ENCODE measurements at places on chromosomes 7 and 10. TPM values are rescaled to one million over a fixed set of nuclear protein-coding genes. Genes with fewer than 3 reads are reported as not detected.

CTNNA3 gene
- 0.19 TPM for total RNA-seq

- no peaks in the 10 kb centered on the region for H3K36me3 ChIP-seq
- H3K27ac ChIP-seq = no peak overlapping the region
- no peaks in the 10 kb centered on the region for H3K4me1 ChIP-seq
- no peak overlapping the region for H3K4me3 ChIP-seq
- H3K27me3 ChIP-seq = no peaks in the 10 kb centered on the region
- DNase-seq = no peak
Observed at GRCh38 chr10:123772645-123773508, 106.7 kb downstream of the GPR26 start.

DNA sequence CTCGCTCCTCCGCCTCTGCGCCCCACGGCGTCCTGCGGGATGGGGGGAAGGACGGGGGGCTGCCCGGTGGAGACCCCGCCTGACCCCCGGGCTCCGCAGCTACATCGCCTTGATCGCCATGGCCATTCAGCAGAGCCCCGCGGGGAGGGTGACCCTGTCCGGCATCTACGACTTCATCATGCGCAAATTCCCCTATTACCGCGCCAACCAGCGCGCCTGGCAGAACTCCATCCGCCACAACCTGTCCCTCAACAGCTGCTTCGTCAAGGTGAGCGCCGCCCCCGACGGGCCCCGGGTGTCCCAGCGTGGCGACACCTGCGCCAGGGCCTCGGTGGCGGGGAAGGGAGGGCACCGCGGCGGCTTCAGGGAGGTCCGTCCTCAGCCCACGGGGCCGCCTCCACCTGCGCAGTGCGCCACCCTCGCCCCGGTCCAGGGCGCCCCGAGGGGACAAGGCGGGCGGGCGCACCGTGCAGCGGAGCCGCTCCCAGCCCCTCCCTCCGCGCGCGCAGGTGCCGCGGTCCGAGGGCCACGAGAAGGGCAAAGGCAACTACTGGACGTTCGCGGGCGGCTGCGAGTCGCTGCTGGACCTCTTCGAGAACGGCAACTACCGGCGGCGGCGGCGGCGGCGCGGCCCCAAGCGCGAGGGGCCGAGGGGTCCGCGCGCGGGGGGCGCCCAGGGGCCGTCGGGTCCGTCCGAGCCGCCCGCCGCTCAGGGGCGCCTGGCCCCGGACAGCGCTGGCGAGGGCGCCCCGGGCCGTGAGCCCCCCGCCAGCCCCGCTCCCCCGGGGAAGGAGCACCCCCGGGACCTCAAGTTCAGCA is 793 bp downstream of the FOXL3 start:
- H3K27ac ChIP-seq = no peak overlapping the region
- peaks cover 4% of the 10 kb centered on the region for H3K27me3 ChIP-seq
- DNase-seq = no peak
- no peaks in the 10 kb centered on the region for H3K4me1 ChIP-seq
- peak overlapping the region; percentile 18 for H3K4me3 ChIP-seq

DNA sequence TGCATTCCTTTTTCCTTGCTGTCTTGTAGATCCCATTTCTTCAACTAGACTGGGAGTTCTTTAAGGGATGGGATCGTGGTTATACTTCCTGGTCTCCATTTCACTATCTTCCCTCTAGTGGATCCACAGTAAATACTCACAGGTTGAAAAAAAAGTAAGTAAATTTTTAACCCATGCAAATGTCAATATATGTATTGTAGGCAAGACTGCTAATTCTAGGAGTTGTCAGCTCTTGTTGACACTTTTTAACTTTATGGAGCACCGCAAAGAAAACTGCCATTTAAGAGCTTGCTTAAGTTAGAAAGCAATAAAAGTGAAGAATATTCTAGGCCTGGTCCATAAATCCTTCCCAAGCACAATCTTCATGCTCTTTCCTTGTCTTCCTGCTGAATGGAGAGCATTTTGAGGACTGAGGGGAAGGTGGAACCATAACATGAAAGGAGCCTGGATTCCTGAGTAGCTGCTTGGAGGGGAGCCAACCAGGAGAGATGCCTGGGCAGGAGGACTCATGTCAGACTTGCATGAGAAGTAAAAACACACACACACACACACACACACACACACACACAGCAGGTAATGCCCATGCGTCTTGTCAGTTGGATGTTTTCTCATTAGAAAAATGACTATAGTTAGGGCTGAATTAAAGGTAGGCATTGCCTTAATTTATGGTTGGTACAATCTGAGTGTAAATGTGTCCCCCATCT is 32.2 kb downstream of the VWA2 start:
- H3K4me1 ChIP-seq = peaks cover 10% of the 10 kb centered on the region
- H3K4me3 ChIP-seq = no peak overlapping the region
- no peaks in the 10 kb centered on the region for H3K27me3 ChIP-seq
- H3K36me3 ChIP-seq = no peaks in the 10 kb centered on the region
- H3K27ac ChIP-seq = no peak overlapping the region

SLIT1 gene
- total RNA-seq = 1.3 TPM

NUTM2E gene
- total RNA-seq = 0.06 TPM

DNA sequence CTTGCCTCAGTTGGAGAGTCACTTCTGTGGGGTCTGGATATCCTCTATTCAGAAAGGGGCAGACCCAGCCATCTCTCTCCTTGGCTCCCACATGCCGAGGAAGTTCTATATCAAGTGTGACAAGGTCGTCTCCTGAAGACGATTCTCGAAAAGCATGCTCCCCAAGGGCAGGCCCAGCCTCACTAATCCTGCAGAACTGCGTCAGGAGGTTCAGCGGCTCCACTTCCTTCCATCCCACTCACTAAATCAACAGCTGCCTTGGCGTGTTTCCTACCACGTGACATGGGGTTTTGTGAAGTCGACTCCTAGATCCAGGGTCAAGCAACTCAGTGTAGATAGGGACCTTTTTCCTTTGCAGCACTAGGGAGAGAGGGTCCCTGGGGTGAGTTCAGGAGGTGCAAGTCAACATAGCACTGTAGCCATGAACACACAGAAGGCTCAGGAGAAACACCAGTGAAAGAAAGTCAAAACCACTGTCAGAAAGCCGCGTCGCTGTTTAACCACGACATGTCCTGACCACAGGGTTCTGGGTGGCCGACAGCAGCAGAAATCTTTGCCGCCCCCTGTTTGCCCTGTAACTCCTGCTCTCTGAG is 156.4 kb downstream of the PRPF18 start:
- H3K4me3 ChIP-seq = no peak overlapping the region
- no peak for DNase-seq
- no peaks in the 10 kb centered on the region for H3K27me3 ChIP-seq
- H3K27ac ChIP-seq = no peak overlapping the region
- H3K4me1 ChIP-seq = no peaks in the 10 kb centered on the region

DNA sequence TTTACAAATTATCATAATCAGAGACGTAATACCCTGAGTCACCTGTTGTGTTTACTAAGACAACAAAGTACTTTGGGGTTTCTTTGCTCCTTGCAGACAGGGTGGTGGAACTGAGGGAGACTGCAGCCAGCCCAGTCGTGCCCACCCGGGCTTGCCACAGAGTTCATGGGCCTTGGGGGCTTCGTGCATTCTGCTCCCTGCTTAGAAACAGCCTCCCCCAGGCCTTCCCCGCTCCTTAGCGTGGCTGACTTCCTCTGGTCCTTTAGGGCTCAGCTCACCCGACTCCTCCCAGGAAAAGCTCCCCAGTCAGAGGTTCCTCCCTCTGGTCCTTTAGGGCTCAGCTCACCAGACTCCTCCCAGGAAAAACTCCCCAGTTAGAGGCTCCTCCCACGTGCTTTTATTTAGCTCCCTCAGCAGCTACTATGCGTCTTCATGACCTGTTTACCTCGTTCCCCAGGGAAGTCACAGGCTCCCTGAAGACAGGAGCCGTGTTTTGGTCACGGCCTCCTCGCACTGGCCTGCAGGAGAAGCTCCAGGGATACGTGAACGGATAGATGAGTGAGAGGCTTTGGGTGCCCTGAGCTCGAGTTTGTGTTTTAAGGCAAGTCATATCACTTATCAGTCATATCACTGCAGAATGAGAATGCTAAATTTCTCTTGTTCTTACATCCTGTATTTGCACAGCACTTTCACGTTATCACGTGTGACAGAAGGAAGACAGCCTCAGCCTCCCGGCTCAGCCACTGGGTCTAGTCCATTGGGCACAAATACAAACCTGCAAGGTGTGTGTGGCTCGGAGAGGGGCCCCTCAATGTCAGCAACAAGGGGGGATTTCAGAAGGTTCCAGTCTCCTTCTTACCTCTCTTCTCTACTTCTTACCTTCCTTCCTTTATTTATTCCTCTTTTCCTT is 52.7 kb upstream of the VIPR2 start:
- H3K36me3 ChIP-seq = no peaks in the 10 kb centered on the region
- H3K27ac ChIP-seq = no peak overlapping the region
- H3K4me3 ChIP-seq = no peak overlapping the region
- H3K4me1 ChIP-seq = no peaks in the 10 kb centered on the region
- no peaks in the 10 kb centered on the region for H3K27me3 ChIP-seq
- DNase-seq = no peak

DNA sequence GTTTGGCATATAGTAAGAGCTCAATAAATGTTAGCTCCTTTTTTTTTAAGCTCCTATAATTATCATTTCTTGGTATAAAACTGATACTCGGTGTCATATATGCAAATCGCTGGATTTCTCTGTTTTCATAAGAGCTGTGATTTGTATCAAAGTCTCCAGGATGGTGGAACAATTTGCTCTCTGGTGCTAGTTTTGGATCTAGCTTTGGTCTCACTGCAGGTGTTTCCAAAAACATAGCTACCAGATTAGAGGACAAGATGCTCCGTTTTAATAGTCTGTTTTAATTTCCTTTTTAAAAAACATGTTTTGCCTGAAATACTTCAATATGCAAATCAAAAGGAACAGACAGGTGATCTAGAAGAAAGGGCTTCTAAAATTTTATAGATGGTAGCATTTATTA is 25.3 kb downstream of the ADAM22 start:
- H3K4me1 ChIP-seq = no peaks in the 10 kb centered on the region
- no peak overlapping the region for H3K4me3 ChIP-seq
- H3K36me3 ChIP-seq = no peaks in the 10 kb centered on the region
- H3K27ac ChIP-seq = no peak overlapping the region

DNA sequence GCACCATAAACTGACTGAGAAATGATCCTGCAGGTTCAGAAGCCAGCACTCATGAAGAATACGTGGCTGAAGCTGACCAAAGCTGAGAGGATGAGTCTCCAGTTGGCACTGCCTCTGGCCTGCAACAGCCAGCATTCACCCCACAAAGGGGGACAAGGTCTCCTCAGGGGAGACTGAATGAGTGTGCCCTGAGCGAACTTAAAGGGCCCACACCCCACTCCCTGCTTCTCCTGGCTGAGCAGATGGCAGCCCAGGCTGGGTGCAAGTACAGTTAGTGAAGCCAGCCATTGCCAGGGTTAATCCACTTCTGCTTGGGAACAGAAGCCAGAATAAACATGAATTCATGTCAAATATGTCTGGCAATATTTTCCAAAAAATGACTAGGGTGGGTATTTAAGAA is 98.1 kb downstream of the PPP1R17 start:
- no peak overlapping the region for H3K4me3 ChIP-seq
- DNase-seq = no peak
- H3K27ac ChIP-seq = no peak overlapping the region
- H3K4me1 ChIP-seq = no peaks in the 10 kb centered on the region
- no peaks in the 10 kb centered on the region for H3K36me3 ChIP-seq
